Muscle of leg (tissue), 16 donors: ENCODE measurements at places on chromosomes 12 and 14. TPM values are rescaled to one million over a fixed set of nuclear protein-coding genes. Genes with fewer than 3 reads are reported as not detected.

DNA sequence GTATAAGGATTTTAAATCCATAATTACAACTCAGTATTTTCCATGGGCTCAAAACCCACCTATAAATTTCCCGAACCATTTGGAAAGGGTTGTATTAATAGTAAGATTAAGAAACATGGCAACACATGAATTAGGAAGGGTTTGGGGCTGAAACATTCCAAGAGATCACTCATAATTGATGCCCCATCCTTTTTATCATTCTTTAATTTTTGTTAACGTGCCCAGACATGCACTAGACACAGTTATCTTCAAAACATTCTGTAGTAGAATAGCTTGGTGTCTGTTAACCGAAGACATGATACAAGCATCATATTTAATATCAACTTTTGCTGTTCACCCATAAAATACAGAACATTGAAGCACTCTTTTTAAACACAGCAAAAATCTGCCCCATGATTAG, 106.8 kb upstream of the FRMD6 start:
- no peaks in the 10 kb centered on the region for H3K36me3 ChIP-seq
- no peak for DNase-seq
- no peak overlapping the region for H3K4me3 ChIP-seq
- H3K27ac ChIP-seq, result no peak overlapping the region

DNA sequence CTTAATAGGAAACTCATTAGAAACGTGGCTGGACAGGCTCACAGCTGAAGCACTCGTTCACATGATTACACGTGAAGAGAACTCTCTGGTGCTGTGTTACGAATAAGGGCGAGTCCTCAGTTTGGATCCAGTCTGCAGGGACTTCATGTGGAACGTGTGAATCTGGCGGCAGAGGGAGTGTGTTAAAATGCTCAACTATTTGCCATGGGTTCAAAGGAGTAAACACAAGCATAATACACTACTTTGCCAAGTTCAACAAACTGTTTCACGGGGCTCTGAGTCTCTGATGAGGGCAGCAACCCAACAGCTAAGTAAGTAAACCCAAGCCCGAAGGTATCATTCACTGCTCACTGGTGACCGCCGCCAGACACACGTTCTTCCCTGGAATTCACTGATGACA, 42.4 kb downstream of the NUAK1 start:
- no peak overlapping the region for H3K4me3 ChIP-seq
- peak; percentile 82 for DNase-seq
- H3K4me1 ChIP-seq, result peaks cover 10% of the 10 kb centered on the region
- H3K36me3 ChIP-seq, result no peaks in the 10 kb centered on the region
- peak overlapping the region; percentile 31 for H3K27ac ChIP-seq

GRCh38 chr12:131557078-131557709, 153.7 kb upstream of the SFSWAP start:
- no peaks in the 10 kb centered on the region for H3K36me3 ChIP-seq
- no peak overlapping the region for H3K27ac ChIP-seq
- H3K4me1 ChIP-seq, result no peaks in the 10 kb centered on the region
- no peak overlapping the region for H3K4me3 ChIP-seq
- DNase-seq, result no peak

GRCh38 chr12:51855586-51856428, 7.3 kb upstream of the FIGNL2 start:
- peak overlapping the region; percentile 26 for H3K4me3 ChIP-seq
- no peaks in the 10 kb centered on the region for H3K36me3 ChIP-seq
- H3K27me3 ChIP-seq, result peaks cover 9% of the 10 kb centered on the region
- peaks cover 32% of the 10 kb centered on the region for H3K4me1 ChIP-seq

DNA sequence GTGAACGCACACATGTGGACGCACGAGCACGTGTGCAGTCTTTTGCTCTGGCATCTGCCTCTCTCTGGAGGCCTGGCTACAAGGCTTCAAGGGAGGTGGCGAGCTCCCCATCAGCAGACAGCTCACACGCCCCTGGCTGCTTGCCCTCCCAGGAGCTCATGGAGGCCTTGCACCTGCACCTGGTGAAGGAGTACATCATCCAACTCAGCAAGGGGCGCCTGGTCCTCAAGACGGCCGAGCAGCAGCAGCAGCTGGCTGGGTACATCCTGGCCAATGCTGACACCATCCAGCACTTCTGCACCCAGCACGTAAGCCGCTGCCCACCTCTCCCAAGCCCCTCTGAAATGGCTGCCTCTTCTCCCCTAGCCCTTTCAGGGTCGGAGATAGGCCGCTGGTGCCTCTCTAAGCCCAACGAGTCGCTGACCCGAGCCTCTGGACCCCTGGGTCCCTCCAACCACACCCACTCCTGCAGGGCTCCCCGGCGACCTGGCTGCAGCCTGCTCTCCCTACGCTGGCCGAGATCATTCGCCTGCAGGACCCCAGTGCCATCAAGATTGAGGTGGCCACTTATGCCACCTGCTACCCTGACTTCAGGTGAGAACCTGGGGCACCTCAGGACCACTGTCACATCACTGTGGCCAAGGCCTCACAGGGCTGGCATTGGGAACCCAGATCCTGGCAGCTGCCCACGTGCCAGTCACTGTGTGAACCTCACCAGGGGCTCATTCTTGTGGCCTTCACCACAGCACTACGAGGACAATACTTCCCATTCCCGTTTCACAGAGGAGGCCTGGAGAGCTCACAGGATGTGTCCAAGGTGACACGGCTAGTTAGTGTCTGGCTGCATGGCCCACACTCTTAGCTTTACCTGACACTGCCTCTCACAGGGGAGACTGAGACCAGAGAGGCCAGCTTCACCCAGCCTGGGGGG, 10.2 kb downstream of the TNFAIP2 start:
- H3K36me3 ChIP-seq, result peaks cover 62% of the 10 kb centered on the region
- H3K27ac ChIP-seq, result no peak overlapping the region
- DNase-seq, result no peak
- no peaks in the 10 kb centered on the region for H3K27me3 ChIP-seq
- peaks cover 38% of the 10 kb centered on the region for H3K4me1 ChIP-seq

DNA sequence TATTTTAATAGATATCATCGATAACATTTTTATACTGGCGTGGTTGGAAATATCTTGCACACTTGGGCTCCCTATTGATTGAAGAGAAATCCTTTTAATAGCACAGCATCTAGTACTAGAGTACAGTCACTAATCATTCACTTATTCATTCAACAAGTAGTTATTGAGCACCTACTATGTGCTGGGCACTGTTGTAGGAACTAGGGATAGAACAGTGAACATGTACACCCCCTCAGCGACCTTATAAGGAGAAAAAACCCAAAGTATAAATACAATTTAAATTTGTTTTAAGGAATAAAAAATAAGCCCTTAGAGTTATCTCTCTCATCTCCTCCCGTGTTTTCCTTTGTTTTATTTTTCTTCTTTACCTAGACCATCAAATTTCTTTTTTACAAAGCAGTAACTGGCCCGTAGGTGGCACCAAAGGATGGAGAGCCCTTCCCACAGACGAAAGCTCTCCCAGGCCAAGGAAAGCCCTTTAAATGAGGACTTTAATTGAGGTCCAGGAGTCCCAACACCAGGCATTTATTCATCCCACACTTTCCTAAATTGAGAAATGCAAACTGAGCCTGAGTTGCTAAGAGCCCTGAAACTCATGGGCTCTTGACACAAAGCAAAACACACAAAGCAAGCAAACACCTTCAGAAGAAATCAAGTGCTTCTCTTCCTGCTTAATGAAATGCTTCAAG, 29.0 kb downstream of the PEBP1 start:
- H3K4me3 ChIP-seq, result no peak overlapping the region
- no peaks in the 10 kb centered on the region for H3K4me1 ChIP-seq
- no peak overlapping the region for H3K27ac ChIP-seq
- peak; percentile 22 for DNase-seq

GRCh38 chr14:68814539-68815297, 21.9 kb upstream of the ZFP36L1 start:
- H3K27ac ChIP-seq, result peak overlapping the region; percentile 98
- H3K27me3 ChIP-seq, result no peaks in the 10 kb centered on the region
- DNase-seq, result peak; percentile 91

DNA sequence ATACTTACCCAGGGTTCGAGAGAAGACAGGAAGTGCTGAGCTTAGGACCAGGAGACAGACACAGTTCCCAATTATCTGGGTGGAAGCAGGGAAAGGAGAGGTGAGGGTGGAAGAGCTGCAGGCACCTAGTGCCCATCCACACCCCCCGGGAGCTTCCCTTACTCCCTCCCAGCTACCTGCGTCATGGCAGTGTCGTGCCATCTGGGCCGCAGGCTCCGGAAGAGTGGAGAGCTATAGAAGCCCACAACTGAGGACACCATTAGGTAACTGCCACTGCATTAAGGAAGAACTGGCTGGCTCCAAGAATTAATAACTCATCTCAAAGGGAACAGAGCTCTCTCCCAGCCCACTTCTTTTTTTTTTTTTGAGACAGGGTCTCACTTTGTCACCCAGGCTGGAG, 5.8 kb upstream of the DHH start:
- no peak overlapping the region for H3K4me3 ChIP-seq
- DNase-seq, result no peak
- H3K36me3 ChIP-seq, result peaks cover 90% of the 10 kb centered on the region
- H3K27ac ChIP-seq, result no peak overlapping the region
- H3K27me3 ChIP-seq, result no peaks in the 10 kb centered on the region
- peaks cover 8% of the 10 kb centered on the region for H3K4me1 ChIP-seq

- peaks cover 20% of the 10 kb centered on the region for H3K4me1 ChIP-seq
- H3K4me3 ChIP-seq, result peak overlapping the region; percentile 79
- peak overlapping the region; percentile 99 for H3K27ac ChIP-seq
- DNase-seq, result no peak
- peaks cover 43% of the 10 kb centered on the region for H3K36me3 ChIP-seq
- no peaks in the 10 kb centered on the region for H3K27me3 ChIP-seq
Observed at GRCh38 chr14:24115422-24116127, 826 bp upstream of the NRL start.

DNA sequence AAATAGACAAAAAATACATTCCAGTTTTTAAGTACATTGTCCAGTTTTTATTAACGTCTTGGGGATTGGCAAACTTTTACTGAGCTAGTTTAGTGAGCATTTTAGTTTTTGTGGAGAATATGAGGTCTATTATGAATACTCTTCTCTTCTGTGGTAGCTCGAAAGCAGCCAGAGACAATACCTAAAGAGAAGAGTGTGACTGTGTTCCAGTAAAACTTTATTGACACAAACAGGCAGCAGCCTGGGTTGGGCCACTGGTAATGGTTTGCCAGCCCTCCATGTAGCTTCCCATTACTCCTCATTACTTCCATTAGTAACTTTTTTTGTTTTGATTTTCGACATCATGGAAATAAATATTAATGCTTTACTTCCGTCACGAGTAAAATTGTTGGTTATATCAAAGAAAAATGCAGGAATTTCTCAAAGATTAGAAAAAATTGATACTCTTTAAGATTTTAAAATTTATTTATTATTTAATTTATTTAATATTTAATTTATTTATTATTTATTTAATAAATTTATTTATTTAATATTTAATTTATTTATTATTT, 19.6 kb downstream of the RMST start:
- H3K36me3 ChIP-seq, result no peaks in the 10 kb centered on the region
- no peaks in the 10 kb centered on the region for H3K27me3 ChIP-seq
- no peak overlapping the region for H3K4me3 ChIP-seq
- H3K27ac ChIP-seq, result no peak overlapping the region
- H3K4me1 ChIP-seq, result no peaks in the 10 kb centered on the region

DNA sequence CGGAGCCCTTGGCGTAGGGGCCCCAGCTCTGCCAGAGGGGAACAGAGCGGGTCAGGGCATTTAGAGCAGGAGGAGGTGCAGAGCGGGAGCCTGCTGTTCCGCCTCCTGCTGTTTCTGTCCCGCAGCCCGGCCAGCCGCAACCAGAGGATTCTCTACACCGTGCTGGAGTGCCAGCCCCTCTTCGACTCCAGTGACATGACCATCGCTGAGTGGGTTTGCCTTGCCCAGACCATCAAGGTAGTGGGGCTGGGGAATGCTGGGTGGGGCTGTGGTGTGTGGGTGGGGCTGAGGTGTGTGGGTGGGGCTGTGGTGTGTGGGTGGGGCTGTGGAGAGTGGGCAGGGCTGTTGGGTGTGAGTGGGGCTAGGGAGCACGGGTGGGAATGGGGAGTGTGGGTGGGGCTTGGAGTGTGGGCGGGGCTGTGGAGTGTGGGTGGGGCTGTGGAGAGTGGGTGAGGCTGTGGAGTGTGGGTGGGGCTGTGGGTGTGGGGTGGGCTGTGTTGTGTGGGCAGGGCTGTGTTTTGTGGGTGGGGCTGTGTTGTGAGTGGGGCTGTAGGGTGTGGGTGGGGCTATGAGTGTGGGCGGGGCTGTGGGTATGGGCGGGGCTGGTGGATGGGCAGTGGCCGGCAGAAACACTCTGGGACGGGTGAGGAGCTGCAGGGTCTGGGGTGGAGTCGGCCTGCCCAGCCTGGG, 8.0 kb downstream of the ASPG start:
- no peaks in the 10 kb centered on the region for H3K36me3 ChIP-seq
- DNase-seq, result no peak
- H3K27me3 ChIP-seq, result peaks cover 17% of the 10 kb centered on the region
- no peak overlapping the region for H3K27ac ChIP-seq
- no peak overlapping the region for H3K4me3 ChIP-seq
- peaks cover 24% of the 10 kb centered on the region for H3K4me1 ChIP-seq

GRCh38 chr14:55718551-55718950, 138.5 kb downstream of the KTN1 start:
- no peaks in the 10 kb centered on the region for H3K4me1 ChIP-seq
- no peaks in the 10 kb centered on the region for H3K27me3 ChIP-seq
- H3K27ac ChIP-seq, result no peak overlapping the region
- H3K36me3 ChIP-seq, result no peaks in the 10 kb centered on the region
- no peak overlapping the region for H3K4me3 ChIP-seq

GRCh38 chr12:113302886-113303640, 31.8 kb downstream of the SLC8B1 start:
- no peak overlapping the region for H3K4me3 ChIP-seq
- H3K27ac ChIP-seq, result no peak overlapping the region
- DNase-seq, result peak; percentile 35
- H3K36me3 ChIP-seq, result peaks cover 46% of the 10 kb centered on the region
- no peaks in the 10 kb centered on the region for H3K27me3 ChIP-seq

GRCh38 chr12:30847259-30847658, 79.3 kb upstream of the TSPAN11 start:
- H3K27ac ChIP-seq, result no peak overlapping the region
- no peaks in the 10 kb centered on the region for H3K36me3 ChIP-seq
- no peak overlapping the region for H3K4me3 ChIP-seq
- no peaks in the 10 kb centered on the region for H3K27me3 ChIP-seq
- peaks cover 3% of the 10 kb centered on the region for H3K4me1 ChIP-seq

- H3K27ac ChIP-seq, result no peak overlapping the region
- DNase-seq, result no peak
- no peaks in the 10 kb centered on the region for H3K36me3 ChIP-seq
- H3K4me1 ChIP-seq, result peaks cover 2% of the 10 kb centered on the region
Observed at GRCh38 chr12:109020146-109020795, 597 bp downstream of the SVOP start.

SERPINA1 gene
- total RNA-seq, result 2.0 TPM

BMP4 gene
- total RNA-seq, result 16.4 TPM

USP44 gene
- 3.4 TPM for total RNA-seq

TPPP2 gene
- 0.44 TPM for total RNA-seq
